ENCODE measurements at places on chromosomes 2 and 18.

DNA sequence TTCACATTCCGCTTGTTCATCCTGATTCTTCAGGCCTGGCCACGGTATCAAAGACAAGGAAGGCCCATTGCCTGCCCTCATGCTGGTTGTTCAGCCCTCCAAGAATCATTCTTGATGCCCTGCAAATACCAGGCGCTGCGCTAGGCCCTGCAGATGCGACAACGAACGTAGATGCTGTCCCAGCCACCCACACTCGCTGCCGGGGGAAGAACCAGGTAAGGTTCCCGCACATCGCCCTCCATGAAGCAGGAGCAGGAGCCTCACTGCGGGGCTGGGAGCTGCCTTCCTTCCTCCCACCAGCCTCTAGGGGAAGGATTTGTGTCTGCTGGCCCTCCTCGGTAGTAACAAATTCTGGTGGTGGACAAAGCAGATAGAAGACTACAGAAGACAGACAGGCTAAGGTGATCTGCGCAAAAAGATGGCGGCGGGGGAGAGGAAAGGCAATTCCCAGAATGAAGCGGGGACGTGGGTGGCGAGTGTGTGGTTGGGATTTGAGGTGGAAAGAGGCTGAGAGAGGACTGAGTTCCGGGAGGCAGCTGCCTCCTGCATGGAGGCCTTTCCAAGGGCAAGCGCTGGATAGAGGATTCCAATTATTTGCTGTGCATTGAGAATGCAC is 19.8 kb upstream of the GPR55 start:
- DNase-seq, result no peak

DNA sequence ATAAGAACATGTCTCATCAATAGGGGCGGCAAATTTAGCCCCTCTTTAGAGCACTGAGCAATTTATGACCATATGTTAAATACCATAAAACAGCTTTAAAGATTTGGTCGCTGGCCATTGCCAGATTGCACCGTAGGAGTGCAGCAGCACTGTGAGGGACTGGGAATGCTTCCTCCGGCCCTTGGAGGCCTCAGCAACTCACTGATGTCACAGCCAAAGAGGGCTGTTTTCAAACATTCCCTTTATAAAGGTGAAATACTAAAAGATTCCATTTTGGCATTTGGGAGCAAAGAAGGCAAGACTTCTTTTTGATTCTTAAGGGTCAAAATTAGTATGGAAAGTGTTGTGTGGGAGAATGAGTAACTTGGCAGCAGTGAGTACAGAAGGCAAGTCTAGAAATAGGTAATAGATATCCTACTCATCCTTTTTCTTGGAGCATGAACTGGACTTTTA is 63.7 kb downstream of the BABAM2 start:
- no peak for DNase-seq

- no peak for DNase-seq
Measured at GRCh38 chr18:44986933-44987332, 306.2 kb downstream of the SETBP1 start.

DNA sequence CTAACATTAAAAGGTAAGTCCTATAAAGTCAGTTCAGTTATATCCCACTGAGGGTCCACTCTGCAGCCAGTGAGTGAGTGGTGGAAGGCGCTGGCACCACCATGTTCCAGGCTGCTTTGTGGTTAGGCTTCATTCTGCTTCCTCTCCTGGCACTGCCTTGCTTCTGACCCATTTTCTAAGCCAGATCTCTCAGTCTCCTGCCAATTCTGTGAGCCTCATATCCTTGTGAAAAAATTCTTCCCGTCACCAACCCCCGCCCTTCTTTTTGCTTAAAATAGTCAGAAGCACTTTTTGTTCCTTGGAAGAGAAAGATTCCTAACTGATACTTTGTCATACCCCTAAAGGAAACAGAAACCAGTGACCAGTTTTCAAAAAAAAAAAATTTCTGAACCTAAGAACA is 139.8 kb upstream of the NCK2 start:
- DNase-seq, result no peak

- DNase-seq, result no peak
Measured at GRCh38 chr2:17637131-17637906, 96.8 kb downstream of the VSNL1 start.

GRCh38 chr2:156537141-156537540 is 101.0 kb downstream of the GPD2 start:
- DNase-seq, result no peak

DNA sequence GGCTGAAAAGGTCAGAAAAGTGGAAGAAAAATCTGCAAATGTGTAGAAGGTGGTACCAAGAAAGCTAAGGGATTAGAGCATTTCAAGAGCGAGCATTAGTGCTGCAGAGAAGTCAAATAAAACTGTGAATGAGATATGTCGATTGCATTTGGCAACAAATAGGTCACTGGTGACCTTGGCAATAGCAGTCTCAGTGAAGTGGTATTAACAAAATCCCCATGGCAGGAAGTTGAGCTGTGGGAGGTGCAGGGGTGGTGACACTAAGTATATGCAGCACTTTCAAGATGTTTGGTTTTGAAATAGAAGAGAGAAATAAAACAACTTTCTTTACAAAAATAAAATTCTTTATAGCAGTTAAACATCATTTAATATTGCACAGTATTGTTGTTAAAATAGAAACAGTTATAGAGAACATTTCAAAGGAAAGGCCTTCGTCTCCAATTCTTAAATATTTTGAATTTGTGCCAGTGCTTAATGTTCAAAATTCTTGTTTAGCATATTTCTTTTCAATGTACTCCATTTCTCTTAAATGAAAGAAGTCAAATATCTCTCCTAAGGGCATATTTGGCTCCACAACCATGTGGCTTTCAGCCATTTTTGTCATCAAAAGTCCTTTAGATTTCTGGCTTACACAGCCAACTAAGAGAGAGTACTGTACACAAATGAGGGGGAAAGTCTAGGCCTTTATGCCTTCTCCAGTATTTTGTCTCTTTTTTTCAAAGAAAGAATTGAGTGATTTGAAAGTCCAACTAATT is 443.0 kb upstream of the MMADHC start:
- DNase-seq, result no peak

- no peak for DNase-seq
Measured at GRCh38 chr2:20168048-20168726, 56.7 kb downstream of the SDC1 start.

- DNase-seq, result no peak
Measured at GRCh38 chr2:2328848-2329247, 2.2 kb downstream of the MYT1L start.

GRCh38 chr18:50571606-50572005 is 11.7 kb downstream of the MAPK4 start:
- no peak for DNase-seq

GRCh38 chr2:46363535-46364170 is 66.4 kb downstream of the EPAS1 start:
- DNase-seq, result no peak

DNA sequence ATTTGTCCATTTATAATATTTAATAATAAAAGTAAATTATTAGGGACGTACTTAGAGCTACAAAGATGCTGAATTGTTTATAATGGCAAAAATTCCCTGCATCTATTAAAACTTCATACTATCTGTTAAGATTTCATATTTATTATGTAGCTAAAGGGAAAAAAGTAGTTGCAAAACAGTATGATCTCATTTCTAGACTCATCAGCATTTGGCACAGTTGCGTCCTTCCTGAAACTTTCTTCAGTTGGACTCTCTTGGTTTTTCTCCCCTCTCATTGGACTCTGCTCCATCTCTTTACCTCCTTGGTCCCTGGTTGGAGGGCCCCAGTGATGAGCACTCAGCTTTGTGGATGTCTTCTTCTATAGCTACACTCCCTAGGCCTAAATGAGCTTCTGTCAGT is 99.6 kb downstream of the TMEM247 start:
- no peak for DNase-seq
